ENCODE measurements at places on chromosomes 16 and 17.
A peak's percentile ranks its signal among the peaks of the same experiment; 100 is the strongest.

- DNase-seq, result no peak
Measured at GRCh38 chr16:73047536-73048291, at the start of gene ZFHX3. ZFHX3 (minus strand) TSS chr16:73048128; CDS start chr16:72960145, 87,983 bp downstream.

DNA sequence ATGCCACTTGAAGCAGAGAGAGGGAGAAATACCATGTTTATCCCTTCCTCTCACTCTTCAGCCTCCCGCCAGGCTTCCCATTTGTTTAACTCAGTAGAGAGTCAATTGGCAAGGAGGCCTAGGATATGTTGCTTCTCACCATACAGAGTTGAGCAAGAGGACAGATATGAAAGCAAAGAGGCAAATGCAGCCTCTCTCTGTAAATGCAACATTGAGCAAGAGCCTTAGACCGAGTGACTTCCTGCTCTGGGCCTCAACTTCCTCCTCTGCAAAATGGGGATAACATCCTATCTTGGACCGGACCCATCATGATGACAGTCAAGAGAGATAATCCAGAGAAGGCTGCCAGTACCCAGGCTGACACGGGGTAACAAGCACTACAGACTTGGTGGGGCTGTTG, 36.8 kb downstream of the SOCS1 start:
- no peak for DNase-seq

GRCh38 chr17:62163847-62164246, 98.8 kb upstream of the MED13 start:
- DNase-seq, result no peak

DNA sequence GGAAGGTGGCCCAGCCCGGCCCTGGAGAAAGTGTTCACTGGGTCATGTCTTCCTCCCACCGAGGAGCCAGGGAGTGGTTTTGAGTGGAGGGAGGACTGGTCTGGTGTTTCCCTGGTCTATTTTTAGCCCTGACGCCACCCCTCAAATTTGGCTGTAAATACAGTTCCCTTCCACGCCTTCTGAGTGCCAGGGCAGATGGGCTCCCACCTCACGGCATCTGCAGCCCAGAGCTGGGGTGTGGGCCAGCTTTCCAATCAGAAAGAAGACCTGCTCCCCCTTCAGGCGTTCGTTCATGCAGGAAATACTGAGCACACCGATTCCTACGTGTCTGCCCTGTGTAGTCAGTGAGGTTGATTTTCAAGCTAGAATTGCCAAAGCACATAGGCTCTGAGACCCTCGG, 53.7 kb downstream of the SNX20 start:
- no peak for DNase-seq

- DNase-seq, result peak; percentile 49
Measured at GRCh38 chr17:68344701-68345136, 53.4 kb downstream of the ARSG start.

DNA sequence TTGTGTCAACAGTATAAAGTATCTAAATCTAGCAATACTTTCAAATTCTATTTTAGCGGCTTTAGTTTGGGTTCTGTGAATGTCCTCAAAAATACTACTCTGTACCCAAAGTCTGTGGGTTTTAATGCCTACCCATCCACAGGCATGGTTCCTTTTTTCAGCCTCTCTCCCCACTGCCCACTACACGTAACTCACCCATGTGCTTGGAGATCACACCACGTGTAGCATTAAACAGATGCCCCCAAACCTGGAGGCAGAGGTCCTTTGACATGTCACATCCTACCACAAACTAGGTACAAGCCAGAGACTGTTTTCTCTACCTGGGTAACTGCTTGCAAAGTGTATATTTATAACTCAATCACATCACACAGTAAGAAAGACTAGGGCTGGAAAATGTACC, 5.4 kb downstream of the DYNC1LI2 start:
- DNase-seq, result no peak

Measured in NK-92 treated with Interleukin-12 subunit alpha and Interleukin-12 subunit beta, amount 100 ng/mL, for 24 hours (cell line).